ENCODE measurements at places on chromosomes 1 and 21.

DNA sequence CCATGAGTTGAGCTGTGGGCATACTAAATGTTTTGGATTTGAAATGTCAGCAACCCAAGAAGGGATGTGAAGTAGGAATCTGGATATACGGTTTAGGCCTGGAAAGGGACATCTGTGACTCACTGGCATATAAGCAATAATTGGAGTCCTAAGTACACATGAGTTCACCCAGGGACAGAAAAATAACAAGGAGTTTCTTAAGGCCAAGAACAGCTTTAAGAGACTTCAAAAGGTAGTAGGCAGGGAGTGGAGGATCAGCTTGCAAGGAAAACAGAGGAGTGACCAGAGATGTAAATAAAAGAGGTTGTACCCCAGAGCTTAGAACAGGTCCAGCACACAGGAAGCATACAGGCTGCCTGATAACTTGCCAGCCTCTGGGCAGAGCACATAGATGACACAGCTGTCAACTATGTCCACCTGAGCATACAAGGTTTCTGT lies 28.1 kb downstream of the TMEM50B start:
- no peak for DNase-seq

DNA sequence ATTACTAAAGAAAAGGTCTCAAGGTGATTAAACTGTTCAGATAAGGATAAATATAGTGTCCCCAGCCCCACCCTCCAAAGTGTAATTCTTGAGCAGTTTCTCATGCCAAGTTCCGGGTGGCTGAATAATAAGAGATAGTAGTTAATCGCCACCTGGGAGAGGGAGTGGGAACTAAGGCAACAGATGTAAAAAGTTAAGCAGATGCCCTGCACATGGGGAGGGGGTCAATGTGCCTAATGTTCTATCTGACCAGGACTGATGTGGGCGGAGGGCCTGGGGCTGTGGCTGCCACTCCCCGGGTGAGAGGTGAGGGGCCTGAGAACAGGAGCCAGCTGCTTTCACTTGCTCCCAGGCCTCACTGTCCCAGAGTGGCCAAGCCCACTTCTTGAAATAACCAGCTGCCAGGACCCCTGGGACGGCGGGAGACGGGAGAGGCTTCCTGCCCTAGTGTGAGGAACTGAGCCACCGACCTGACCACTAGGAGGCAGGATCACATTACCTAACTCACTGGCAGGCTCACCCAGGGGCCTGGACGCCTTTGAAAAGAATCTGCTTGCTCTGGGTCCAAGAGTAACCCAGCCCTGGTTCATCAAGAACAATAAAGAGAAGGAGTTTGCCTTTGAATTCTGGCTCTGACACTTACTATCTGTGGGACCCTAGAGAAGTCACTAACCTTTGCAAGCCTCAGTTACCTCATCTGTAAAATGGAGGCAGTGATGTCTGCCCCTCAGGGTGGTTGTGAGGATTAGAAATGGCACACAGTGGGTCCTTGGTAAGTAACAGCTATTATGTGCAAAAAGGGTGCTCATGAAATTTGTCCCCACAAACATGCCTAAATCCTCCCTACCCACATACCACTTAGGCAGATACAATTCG lies 179.2 kb downstream of the ATG4C start:
- DNase-seq: peak; percentile 39

GRCh38 chr1:163471779-163472650 lies 150.3 kb downstream of the NUF2 start:
- no peak for DNase-seq

GRCh38 chr1:15579683-15580047 lies 5.2 kb downstream of the AGMAT start:
- DNase-seq: no peak

DNA sequence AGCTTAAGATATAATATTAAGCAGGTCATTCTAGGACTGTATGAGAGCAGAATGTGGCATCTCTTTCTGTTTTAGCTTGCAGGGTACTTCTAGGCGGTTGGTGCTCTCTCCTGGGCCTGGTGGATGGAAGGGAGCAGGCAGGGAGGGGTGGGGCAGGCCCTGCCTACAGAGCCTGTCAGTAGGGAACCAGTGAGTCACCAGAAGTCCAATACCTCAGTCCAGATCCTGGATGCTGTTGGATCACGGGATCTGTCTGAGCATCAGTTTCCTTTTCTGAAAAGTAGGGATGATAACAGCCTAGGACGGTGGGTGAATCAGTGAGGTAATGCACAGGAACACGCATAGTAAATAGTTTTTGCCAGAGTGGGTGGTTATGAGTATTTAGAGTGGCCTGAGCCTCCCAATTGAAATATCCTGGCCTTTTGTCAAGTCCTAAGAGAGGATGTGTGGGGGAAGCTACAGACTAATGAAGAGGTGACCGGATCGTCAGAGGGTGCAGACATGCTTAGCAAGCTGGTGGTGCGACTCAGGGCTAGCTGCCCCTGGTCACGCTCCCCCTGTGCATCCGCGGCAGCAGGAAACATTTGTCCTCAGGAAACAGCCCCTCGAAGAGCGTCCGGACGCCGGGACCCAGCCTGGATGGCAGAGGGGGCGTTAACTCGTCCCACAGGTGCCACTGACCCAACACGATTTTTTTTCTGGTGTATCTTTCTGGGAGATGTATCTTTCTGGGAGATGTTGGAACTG lies 23.9 kb downstream of the NAV1 start:
- no peak for DNase-seq

DNA sequence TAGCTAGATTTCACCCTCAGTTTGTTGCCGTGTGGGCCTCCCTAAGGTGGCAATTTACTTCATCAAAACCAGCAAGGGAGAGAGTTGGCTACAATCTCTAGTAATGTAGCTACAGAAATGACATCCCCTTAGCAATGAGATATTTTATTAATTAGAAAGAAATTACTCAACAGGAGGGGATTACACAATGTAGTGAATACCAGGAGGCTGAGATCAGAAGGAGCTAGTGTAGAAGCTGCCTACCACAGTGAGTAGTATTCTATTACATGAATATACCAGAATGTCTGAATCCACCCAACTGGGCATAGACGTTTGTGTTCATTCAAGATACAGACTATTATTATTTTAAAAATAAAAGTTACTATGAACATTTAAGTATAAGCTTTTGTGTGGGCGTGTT lies 868.2 kb upstream of the CXADR start:
- DNase-seq: no peak
